ENCODE measurements at places on chromosomes 13 and 19. TPM values are rescaled to one million over a fixed set of nuclear protein-coding genes. Genes with fewer than 3 reads are reported as not detected.

The DBP gene
- total RNA-seq, result 9.7 TPM

- no peak for DNase-seq
These were observed 13.7 kb downstream of the LMTK3 start for GRCh38 chr19:48497728-48498594.

DNA sequence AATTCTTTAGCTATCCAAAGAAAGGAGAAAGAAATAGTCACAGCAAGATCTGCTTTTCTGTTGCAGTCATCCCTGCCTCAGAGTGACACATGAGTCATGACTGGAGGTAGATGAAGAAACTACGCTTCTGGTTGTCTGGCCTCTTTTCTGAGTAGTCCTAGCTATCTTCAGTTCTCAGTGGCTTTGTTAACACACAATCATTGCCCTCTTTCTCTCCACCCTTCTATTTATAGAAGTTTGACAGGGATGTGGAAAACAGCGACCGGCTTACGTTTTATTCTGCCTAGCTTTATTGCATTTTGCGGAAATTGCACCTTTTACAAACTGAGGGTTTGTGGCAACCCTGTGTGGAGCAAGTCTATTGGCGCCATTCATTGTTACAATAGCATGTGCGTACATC lies 26.7 kb downstream of the SPATA13 start:
- DNase-seq, result peak; percentile 18

The CD33 gene
- 1.1 TPM for total RNA-seq

The MIR17HG gene
- total RNA-seq, result 11.7 TPM

- no peak for DNase-seq
These were observed 95.0 kb downstream of the ZNF737 start for GRCh38 chr19:20470345-20471135.

DNA sequence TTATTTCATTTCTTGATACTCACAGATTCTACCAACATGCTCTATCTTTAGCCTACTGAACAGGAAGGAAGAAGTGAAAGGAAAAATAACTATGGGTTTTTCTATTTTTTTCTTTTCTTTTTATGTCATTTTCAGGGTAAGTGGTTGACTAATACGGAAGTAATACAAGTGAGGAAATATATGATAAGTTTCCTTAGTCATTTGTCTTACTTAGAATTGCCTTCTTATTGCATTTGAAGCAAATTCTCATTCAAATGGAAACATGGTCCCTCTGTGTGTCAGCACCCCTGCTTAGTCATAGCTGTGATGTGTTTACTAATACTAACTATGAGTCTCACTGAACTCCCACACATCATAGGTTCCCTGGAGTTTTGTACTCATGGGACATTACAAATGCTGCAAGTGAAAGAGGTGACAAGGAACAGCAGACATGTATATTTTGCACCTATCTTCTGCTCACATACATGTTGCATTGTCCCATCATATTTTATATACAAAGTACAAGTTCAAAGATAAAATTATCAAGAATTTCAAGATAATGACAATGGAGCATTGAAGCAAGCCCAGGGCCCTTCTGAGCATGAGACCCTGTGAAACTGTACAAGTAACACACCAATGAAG lies 60.1 kb downstream of the DCT start:
- DNase-seq, result peak; percentile 75

The NTF4 gene
- total RNA-seq, result not detected

DNA sequence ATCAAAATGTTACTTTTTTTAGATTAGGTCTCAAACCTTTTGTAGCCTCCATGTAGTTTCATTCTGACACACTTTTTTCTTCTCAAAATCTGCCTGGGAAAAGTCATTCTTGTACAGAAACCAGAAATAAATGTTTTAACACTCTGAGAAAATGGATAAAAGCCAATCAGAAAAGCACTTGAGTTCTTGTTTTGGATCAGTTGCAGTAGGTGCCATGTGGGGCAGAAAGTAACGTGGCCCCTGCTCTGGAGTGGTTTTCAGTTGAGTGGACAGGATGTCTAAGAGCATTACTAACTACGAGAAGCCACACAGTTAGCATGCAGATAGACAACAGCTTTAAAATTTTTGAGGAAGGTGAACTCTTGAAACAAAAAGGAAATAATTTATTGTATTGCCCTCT lies 19.1 kb downstream of the GPR183 start:
- DNase-seq, result peak; percentile 89

The ETHE1 gene
- total RNA-seq, result 62.1 TPM

- no peak for DNase-seq
These were observed 2030.7 kb upstream of the PCDH20 start for GRCh38 chr13:63446329-63446728.
